Activated effector memory CD4-positive, alpha-beta T cell treated with anti-CD3 and anti-CD28 coated beads, Interleukin-2, amount 50 U/mL, for 16 hours (primary cell): ENCODE measurements at places on chromosomes 13 and 19.

GRCh38 chr13:46479283-46479682 lies 73.7 kb upstream of the LRCH1 start:
- DNase-seq, result no peak

DNA sequence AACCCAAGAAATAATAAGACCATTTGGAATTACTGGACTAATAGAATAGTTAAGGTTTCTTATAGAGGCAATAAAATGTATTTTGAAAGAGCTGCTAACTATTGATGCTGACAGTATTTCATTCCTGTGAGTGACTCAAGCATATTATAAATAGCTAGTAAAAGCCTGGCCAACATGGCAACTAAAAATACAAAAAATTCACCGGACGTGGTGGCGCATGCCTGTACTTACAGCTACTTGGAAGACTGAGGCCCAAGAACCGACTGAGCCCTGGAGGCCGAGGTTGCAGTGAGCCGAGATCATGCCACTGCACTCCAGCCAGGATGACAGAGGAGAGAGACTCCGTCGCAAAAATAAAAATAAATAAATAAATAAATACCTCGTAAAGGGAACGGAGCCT lies 5.4 kb upstream of the ICAM3 start:
- DNase-seq, result no peak

- DNase-seq, result no peak
Observed at GRCh38 chr19:52345162-52345561, 9.1 kb downstream of the ZNF610 start.

GRCh38 chr13:99507054-99507453 lies 5.8 kb downstream of the TM9SF2 start:
- DNase-seq, result no peak

DNA sequence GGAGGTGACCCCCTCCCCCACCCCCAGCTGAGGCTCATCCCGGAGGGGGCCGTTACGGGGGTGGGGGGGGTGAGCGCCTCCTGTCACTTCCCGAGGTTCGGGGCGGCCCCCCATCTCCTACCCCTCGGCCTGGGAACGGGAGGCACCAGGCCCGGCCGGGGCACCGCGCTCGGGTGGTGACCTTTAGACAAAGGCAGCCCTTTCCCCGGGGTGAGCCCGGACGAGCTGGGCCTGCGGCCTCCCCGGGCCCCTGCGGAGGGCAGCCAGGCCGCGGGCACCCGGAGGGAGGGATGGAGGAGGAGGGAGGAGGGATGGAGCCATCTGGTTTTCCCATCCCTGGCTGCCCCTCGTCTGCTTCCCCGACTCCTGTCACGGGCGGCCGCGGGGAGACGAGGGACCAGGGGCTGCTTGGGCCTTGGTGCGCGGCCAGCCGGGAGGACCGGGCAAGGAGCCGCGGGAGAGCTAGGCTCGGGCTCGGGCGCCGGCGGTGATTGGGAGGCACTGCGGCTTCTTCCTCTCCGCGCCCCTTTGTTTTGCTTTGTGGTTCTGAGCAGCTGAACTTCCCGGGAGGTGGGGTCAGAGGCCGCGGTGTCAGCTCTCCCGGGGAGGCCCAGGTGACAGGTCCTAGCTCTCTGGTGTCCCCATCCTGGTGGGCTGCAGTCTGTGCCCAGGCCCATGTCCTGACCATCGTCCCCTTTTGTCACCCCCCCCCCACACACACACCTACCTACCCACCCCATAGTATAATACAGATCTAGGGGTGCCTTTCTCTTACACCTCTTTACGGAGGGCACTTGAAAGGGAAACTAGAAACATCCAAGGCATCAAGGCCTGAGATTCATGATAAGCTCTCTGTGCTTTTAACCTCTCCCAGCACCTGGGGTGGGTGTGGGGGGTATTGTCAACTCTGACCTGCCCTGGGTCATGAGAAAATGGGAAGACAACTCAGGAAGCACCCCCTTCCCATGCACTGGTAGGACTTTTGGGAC lies 1.3 kb downstream of the BICRA start:
- DNase-seq, result peak; percentile 83

DNA sequence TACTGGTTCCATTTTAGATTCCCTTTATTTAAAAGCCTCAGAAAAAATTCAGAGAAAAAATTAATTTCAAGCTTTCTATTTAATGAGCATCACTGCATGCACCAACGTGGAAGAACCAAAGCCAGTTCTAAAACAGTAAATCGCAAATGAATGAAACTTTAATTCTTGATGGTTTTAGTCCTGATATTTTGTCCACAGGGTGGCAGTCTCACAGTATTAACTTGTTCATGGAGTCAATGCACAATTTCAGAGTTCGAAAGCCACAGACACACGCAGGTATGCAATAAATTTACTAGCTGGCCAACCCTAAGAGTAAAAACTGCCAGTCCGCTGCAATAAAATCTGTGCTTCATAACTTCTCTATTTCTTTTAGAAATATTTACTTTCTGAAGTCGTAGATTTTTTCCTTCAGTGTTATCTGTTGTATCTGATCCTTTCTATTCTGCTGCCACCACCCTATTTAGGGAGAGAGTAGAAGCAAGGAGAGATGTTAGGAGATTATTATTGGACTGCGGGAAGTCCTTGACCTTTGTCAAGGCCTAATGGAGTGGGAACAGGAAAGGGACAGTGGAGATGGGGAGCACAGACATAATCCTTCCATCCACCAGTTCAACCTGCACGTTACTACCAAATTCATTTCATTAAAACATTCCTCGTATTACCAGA lies 7.0 kb upstream of the WBP4 start:
- no peak for DNase-seq

DNA sequence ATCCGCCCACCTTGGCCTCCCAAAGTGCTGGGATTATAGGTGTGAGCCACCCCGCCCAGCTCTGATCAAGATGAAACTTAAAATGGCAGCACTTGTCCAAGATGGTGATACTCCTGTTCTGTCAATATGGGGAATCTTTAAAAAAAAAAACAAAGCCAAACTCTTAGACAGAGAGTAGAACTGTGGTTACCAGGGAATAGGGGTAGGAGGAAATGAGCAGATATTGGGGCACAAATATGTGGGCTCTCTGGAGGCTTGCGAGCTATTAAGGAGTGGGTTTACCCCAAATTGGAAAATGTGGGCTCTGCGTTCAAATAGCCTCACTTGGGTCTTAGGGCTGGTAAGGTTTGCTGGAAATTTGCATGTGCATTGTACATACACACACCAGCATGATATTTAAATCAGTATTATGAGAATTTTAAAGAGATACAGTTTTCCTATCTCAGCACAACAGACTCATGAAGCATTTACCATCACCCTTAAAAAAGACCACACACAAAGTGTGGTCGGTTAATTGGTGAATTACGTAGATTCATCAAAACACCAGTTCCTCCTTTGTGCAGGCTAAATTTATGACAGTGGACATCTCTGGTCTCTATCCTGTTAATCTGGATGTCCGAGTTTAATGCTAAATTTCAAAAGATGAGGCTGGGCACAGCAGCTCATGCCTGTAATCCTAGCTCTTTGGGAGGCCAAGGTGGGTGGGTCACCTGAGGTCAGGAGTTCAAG lies 11.3 kb downstream of the CD70 start:
- no peak for DNase-seq

GRCh38 chr19:35879068-35879467 lies 10.7 kb downstream of the APLP1 start:
- DNase-seq, result no peak

- DNase-seq, result no peak
Observed at GRCh38 chr19:42487798-42488178, 40.5 kb downstream of the CEACAM1 start.

DNA sequence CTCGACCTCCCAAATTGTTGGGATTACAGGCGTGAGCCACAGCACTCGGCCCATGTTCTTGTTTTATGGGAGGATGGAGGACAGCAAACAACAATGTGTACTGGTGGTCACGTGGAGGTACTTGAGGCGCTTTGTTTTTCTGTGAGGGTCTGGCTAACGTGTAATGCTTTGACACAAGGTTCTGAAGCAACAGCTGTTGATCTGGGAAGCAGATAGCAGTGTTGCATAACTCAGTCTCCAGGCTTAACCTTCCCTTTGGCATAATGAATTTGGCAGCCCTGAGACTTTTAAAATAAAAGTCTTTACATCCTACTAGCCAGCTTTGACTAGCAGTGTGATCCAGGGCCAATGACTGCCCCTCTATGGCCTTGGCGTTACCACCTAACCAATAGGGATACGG lies 6.9 kb upstream of the ZNF580 start:
- DNase-seq, result no peak

GRCh38 chr19:12828494-12828893 lies 5.9 kb downstream of the RTBDN start:
- DNase-seq, result peak; percentile 67

DNA sequence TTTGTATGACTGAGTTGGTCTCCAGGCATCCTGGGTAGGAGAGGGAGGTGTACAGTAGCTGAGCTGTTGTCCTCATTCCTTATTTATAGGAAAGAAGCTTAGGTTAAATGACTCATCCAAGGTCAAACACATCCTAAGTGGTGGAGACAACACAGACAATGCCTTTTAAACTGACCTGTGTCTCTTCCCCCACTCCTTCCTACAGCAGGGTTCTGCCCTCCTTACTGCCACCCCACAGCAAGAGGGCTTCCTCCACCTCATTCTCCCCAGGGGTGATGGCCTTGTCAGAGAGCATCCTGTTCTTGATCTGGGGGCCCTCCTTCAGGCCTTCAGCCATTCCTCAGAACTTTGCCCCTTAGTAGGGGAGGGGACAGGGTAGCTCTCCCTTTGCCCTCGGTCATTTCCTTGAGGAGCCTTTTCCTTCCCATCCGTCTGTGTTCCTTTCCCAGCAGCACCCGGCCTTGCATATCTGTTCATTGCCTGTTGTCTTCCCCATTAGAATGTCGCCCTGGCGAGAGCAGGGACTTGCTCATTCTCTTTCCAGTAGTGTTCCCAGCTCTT lies 48.2 kb upstream of the GPI start:
- DNase-seq, result no peak

DNA sequence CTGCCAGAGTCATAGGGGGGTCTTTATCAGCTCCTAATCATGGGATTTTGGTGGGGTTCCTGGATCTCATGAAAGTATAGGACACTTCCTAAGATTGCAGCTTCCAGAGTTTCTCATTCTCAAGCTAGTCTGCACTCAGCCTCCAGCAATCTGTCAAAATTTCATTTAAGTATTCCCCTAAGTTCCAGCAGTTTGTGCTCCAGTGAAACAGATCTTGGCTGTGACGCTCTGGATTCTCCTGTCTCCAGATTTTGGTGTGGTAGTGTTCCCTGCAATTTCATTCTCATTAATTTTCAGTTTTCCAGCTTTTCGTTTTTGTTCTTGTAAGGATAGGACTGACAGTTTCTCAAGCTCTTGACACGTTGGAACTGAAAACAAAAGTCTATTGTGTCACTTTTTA lies 908.9 kb upstream of the MIR17HG start:
- no peak for DNase-seq

- no peak for DNase-seq
Observed at GRCh38 chr13:55893540-55893939, 1247.2 kb upstream of the PRR20A start.

- DNase-seq, result no peak
Observed at GRCh38 chr13:99577934-99578917, 77.0 kb downstream of the TM9SF2 start.

DNA sequence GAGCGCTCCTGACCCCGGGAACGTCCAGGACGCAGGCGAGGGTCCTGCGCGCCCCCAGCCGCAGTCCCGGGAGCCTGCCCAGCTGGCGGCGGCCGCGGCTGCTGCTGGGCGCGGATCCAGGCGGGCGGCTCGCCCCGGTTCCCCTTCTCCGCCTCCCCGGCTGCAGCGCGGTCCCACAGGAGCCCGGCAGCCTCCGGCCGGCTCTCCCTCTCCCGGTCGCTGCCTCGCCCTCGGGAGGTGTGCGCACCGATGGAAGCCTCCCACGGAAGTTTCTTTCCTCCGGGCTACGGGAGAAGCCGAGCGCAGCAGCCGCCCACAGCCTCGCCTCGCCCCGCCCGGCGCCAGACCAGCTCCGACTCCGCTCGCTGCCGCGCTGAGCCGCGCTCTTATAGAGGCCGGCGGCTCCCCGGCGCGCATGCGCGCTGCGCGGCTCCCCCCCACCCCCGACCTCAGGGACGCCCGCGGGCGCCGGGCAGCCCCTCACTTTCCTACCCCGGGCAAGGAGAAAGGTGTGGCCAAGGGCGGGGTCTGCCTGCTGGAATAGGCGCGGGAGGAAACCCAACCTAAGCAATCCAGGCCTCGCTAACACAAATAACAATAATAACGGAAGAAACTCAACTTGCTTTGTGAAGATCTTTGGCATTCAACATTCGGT lies at the start of gene SHISA2:
SHISA2 (minus strand) TSS at position 360 of the 655 bp plus-strand sequence. CDS start 1,041 bp downstream, outside the sequence.
- DNase-seq, result peak; percentile 71

- DNase-seq, result no peak
Observed at GRCh38 chr13:76913898-76914297, 27.7 kb upstream of the KCTD12 start.

GRCh38 chr19:45940515-45940805 lies 25.9 kb upstream of the NANOS2 start:
- no peak for DNase-seq

GRCh38 chr19:18291590-18292461 lies 10.4 kb upstream of the JUND start:
- peak; percentile 92 for DNase-seq

DNA sequence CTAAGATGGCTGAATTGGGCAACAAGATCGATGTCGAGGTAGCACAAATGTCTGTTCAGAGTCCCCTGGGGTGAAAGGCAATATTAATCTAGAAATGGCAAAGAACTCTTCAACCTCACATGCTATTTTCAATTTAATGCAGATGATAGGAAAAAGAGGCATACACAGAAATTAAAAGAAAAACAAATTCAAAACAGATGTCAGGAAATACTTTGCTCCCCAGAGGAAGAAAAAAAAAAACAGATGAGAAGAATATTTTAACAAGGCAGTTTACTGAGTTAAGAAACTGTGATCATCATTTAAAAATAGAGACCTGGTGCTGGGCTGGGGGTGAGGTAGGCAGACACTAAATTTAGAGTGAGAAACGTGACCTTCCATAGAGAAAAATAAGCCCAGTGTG lies 421.9 kb upstream of the ARGLU1 start:
- DNase-seq, result no peak

DNA sequence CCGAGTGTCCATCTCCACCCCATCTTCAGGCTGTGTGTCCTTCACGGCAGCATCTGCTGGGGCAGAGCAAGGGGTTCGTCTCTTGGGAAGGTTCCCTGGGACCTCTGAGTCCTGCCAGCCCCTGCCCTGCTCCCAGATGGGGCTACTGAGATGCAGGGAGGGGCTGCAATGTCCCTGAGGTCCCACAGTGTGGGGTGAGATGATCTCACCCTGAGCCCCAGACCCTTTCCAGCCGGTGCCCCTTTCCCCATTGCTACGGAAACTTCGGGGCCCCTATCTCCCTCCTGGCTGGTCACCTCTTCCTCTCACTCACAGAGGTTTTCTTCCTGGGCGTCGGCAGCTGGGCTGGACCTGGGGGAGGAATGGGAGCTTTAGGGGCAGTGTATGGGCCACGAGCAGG lies 5.0 kb downstream of the LILRB2 start:
- DNase-seq, result no peak

- DNase-seq, result no peak
Observed at GRCh38 chr13:76175961-76176725, 540.0 kb downstream of the LMO7 start.

DNA sequence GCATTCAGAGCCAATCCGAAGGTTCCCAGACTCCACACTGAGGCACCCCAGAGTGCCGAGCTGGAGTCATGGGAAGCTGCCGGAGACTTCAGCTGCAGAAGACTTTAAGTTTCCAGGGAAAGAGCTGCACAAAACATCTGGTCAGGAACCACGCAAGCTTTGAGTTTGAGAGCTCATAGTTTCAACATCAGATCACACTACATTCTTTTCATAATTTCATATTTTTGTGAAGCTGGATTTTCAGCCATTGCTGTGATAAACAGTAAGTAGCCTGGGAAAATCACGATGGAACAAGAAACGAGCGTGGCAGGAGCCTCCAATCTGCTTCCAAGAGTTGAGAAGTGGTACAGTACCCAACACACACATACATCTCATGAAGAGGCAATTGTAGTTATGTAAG lies 25.5 kb upstream of the ATP12A start:
- DNase-seq, result no peak

GRCh38 chr13:62653371-62653770 lies 1237.7 kb upstream of the PCDH20 start:
- no peak for DNase-seq
